Adipocyte (in vitro differentiated cells): ENCODE measurements at places on chromosomes 2 and 18.

- no peak for DNase-seq
Observed at GRCh38 chr2:51781691-51782090, 749.8 kb upstream of the NRXN1 start.

DNA sequence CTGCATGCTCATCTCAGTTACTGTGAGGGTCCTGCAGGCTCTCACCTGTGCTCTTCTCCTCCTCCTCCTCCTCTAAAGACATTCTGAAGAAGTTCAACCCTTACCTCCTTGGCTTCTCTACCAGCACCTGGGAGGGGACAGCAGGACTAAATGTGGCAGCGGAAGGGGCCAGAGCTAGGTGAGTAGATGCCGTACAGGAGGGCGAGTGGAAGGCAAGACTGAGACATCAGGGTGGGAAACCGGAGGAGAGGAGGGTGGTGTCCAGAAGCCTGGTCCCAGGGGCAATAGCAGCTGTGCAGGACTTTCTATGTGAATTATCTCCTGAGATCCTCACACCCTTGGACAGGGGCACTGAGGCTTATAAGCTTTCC lies 124.9 kb downstream of the PLB1 start:
- DNase-seq = no peak

DNA sequence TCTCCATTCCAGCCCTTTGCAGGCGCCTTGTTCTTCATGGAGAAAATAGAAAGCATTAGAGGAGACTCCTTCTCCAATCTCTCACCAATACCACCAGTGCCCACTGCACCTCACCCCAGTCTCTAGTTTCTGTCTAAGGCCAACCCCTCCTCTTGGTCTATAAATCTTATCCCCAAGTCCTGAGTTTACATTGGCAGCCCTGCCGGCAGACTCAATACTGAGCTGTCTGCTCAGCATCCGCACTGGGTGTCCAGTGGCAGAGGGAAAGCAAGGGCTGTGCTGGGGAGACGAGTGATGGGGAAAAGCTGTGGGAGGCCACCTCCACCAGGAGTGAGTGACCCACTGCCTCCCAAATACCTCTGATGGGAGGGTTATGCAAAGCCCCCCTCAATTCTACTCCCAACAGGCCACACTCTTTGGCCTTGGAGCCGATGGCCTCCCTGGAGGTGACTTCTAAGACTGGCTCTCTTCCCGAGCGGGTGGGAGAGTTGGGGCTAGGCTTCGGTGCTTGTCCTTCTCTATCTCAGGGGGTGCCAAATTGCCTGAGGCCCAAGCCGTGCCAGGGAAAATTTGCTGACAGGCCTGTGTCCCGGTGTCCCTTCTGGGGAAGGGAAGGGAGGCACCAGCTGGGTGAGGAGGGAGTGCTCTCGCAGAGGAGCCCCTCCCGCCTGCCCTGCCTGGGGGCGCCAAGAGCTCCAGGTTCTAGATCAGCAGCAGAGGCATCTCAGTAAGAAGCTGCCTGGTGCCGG lies 165.2 kb upstream of the MSH6 start:
- DNase-seq = no peak

- DNase-seq = no peak
Observed at GRCh38 chr2:104752504-104752903, 101.4 kb upstream of the POU3F3 start.

GRCh38 chr2:158539176-158540005 lies 82.6 kb downstream of the PKP4 start:
- DNase-seq = peak; percentile 69

- peak; percentile 85 for DNase-seq
Observed at GRCh38 chr2:109545828-109546713, 67.7 kb downstream of the SEPTIN10 start.

GRCh38 chr2:170201734-170202393 lies 23.9 kb downstream of the MYO3B start:
- DNase-seq = no peak

GRCh38 chr2:48283586-48284269 lies 246.2 kb upstream of the STON1 start:
- DNase-seq = no peak

- no peak for DNase-seq
Observed at GRCh38 chr2:124186801-124187200, 161.7 kb downstream of the CNTNAP5 start.

DNA sequence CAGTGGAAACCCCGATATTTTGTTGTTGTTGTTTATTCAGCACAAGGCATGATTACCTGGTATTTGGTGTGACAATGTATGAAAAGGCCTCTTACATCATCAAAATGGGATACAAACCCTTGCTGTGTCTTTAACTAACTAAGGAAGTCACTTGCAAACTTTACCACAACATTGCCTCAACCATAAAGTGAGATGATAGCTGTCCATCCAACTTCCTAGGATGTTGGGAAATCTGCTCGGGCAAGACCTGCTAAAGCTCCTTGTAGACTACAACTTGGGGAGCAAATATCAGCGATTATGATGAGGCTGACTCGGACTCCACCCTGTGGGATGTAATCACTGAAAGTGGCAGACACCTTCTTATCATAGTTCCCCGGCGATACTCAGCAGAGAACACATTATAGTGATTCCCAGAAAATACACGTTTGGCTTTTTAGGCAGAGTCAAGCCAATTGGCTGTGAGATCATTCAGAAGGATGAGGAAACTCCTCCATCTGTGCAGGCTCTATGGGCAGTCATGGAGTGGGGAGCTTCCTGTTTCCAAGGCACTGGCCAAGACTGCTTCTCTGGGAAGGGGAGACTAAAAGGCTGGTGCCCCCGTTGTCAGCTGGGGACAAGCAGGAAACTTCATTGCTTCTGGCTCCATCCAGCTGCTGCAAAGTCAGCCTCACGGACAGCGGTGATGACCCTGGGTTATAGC lies 289.0 kb downstream of the RNF144A start:
- no peak for DNase-seq

- DNase-seq = peak; percentile 74
Observed at GRCh38 chr2:191499874-191500565, 177.9 kb upstream of the NABP1 start.

- DNase-seq = no peak
Observed at GRCh38 chr2:78281164-78281563, 744.3 kb upstream of the REG3G start.

DNA sequence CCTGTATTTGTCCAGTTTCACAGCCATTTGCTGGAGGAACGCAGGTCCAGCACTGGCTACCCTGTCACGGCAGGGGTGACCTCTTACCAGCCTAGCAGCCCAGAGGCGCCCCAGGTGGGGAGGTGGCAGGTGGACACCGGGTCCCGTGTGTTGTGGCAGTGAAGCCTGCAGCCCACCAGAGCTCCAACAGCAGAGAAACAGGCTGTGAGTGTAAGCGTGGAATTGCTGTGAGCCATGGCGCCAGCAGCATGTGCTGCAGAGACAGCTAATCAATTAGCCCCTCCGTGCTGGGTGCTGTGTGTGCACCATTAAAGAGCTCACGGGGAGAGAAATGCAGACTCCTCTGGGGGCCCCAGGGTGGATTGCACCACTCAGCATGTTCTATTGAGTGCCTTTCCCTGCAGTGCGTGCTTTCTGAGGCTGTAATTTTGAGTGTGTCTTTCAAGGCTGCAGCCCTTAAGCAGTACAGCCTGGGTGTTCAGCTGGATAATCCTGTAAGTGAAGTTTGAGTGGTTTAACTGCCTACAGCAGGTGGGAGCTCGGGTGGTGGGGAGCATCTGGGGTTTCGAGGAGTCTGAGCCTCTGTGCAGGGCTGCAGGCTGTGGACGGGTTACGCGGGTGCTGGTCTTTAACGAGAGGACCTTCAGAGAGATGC lies 15.9 kb downstream of the RTP5 start:
- no peak for DNase-seq

- DNase-seq = no peak
Observed at GRCh38 chr2:56960581-56960980, 776.8 kb downstream of the CCDC85A start.

- no peak for DNase-seq
Observed at GRCh38 chr2:2747797-2748301, 416.8 kb upstream of the MYT1L start.

DNA sequence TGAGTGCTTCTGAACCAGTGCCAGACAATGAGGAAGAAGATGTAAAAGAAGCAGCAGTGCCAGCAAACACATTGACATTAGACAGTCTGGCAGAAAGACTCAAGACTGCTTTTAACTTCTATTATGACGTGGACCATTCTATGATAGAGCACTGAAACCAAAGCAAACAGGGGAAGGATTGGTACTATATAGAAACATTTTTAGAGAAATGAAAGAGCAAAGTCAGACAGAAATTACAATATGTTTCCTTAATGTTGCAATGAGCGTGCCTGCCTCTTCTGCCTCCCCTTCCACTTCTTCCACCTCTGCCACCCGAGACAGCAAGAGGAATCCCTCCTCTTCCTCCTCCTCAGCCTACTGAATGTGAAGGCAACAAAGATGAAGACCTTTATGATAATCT lies 39.7 kb downstream of the DHX57 start:
- DNase-seq = no peak

DNA sequence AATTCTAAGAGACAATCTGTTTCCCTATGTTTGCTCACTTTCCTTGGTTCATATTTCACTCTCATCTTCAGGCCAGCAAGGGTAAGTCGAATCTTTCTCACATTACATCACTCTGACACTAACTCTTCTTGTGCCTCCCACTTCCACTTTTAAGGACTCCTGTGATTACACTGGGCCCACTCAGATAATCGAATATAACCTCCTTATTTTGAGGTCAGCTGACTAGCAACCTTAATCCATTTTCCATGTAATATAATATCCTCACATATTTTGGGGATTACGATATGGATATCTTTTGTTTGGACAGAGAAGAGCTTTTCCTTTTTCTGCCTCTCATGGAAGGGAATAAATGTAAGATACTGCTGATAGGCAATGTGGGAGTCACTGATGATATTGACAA lies 2015.7 kb upstream of the LRRTM1 start:
- DNase-seq = no peak

- no peak for DNase-seq
Observed at GRCh38 chr2:236157366-236157765, 10.8 kb downstream of the GBX2 start.

DNA sequence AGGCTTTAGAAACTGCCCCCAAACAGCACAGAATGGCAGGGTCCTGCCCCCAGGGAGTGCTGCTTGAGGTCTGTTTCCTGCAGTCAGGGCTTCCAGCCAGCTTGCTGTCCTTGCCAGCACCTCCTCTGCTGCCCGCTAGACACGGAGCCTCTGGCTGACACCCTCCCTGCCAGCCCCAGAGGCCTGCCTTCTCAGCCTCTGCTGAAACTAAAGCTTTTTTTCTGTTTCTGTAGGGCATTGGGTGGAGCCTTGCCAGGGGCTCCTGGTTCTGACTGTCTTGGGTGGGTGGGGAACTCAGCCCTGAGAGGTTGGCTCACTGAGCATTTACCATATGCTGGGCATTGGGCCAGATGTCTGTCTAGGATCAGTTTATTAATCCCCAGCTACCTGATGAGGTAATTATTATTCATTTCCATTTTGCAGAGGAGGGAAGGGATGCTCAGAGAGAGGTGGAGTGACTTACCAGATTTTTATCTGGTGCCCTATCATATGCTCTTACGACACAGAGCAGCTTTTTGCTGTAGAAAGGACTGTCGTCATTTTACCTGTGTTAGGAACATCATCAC lies 35.4 kb downstream of the INPP4A start:
- peak; percentile 57 for DNase-seq

GRCh38 chr2:54666634-54667265 lies 56.7 kb upstream of the EML6 start:
- DNase-seq = no peak

DNA sequence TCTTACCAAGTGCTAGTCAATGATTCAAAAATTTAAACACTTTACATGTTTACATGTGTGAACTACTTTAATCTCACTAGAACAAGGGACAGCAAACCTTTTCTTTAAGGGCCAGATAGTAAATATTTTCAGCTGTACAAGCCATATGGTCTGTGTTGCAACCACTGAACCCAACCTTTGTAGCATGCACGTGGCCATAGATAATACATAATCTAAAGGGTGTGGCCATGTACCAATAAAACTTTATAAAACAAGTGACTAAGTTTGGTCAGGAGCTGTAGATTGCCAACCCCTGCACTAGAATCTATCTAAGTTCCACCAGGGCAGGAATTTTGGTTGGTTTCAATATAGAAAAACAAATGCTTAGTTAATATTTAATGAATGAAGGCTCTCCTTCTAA lies 18.4 kb upstream of the SPRED2 start:
- DNase-seq = no peak

- no peak for DNase-seq
Observed at GRCh38 chr2:159300586-159300985, 14.1 kb upstream of the WDSUB1 start.

DNA sequence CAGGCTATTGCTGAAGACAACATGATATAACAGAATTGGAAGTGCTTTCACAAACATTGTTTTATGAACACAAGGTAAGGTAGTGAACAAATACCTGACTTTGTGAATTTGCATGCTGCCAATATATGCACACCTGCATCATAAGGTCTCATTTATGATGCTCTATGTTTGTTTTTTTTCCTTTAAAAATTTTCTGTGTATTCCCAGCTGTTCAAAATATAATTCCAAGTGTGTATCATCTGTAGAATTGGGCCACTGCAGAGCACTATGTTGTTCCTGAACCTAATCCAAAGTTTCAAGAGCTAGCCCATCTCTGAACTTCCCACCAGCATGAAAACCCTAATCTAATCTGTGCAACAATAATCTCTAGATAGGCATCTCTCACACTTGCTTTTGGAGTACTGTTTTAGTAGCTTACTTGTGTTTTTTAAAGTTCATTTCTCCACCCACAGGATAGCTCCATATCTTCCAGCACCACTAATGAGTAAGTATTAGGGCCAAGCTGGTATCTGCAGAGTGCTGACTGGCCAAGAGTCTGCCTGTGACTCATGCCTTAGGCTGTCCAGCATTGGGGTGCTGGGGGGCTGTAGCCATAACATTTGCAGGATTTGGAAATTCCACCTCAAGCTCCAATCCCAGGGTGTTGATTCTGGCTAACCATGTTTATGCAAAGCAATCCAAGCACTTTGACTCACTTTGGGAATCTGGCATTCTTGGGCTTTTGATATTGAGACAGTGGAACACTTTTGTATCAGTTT lies 208.2 kb upstream of the REV1 start:
- peak; percentile 60 for DNase-seq

- DNase-seq = no peak
Observed at GRCh38 chr2:85134896-85135659, 1.9 kb downstream of the TCF7L1 start.

DNA sequence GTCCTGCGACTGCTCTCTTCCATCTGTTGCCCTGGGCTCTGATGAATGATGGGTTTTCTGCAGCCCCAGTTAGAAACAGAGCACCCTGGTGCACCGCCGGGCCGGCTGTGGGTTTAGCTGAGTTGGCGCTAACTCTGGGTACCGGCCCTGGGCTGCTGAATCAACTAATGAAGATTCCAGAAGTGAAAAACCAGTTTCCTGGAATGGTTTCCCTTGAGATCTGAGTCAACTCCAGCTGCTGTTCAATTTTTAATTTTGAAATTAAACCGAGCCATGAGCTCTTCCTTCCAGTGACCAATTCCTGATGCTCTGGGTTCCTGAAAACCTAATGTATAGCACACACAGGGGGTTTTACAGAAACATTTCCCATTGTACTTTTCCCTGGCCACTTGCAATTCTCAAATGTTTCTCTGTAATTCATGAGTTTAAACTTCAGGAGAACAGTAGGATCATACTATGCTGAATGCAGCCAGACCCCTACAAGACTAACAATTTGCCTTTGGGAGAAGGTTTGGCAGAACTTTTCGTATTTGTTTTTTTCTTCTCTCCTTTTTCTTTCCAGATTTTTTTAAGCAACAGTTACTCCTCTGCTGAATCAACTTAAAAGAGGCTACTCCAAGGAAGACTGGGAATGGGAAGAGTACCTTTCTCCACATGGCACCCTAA lies 5.5 kb downstream of the COL6A3 start:
- peak; percentile 71 for DNase-seq
